Transverse colon (tissue), 4 donors: ENCODE measurements at places on chromosomes 7 and 10.

GRCh38 chr10:116134322-116134721 lies 138.7 kb downstream of the GFRA1 start:
- no peak overlapping the region for H3K4me3 ChIP-seq
- H3K4me1 ChIP-seq: no peaks in the 10 kb centered on the region
- H3K27me3 ChIP-seq: no peaks in the 10 kb centered on the region
- no peaks in the 10 kb centered on the region for H3K36me3 ChIP-seq

DNA sequence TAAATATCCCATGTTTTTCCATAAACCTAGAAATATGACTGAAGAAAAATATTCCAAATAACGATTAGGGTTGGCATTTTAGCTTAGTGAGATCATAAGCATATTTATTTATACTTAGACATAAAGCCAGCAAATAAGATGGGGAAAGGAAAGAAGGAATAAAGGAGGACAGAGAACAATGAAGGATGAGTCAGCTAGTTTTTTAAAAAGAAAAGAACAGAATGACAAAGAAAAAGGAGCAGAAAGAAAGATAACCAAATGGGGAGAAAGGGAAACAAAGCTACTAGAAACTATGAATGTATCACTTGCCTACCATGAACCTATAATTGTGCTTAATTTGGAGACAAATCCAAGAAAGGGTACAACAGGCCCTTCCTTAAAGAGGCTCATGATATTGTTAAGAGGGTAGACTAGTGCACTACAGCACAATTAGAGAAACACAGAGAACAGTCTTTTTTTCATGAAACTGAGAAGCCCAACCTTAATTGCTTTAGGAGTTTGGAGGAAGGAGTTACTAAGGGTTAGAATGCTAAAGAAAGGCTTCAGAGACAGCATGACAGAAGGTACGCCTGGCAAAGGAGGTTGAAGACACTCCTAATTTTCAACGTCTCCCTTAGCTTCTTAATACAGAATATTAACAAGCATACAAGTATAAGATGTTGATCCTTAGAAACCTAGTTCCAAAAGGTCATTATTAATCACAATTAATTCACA lies 23.9 kb downstream of the HERPUD2 start:
- no peaks in the 10 kb centered on the region for H3K27me3 ChIP-seq
- no peak for DNase-seq
- no peak overlapping the region for H3K4me3 ChIP-seq
- no peaks in the 10 kb centered on the region for H3K4me1 ChIP-seq

- no peak for DNase-seq
- no peak overlapping the region for H3K27ac ChIP-seq
- H3K4me1 ChIP-seq: no peaks in the 10 kb centered on the region
- H3K4me3 ChIP-seq: no peak overlapping the region
- H3K36me3 ChIP-seq: no peaks in the 10 kb centered on the region
- no peaks in the 10 kb centered on the region for H3K27me3 ChIP-seq
Measured at GRCh38 chr7:40371806-40372440, 237.1 kb downstream of the SUGCT start.

GRCh38 chr7:132677918-132678317 lies 101.6 kb upstream of the PLXNA4 start:
- no peaks in the 10 kb centered on the region for H3K36me3 ChIP-seq
- H3K4me1 ChIP-seq: no peaks in the 10 kb centered on the region
- no peak overlapping the region for H3K4me3 ChIP-seq

GRCh38 chr7:70455925-70456324 lies 676.0 kb upstream of the GALNT17 start:
- DNase-seq: no peak
- no peak overlapping the region for H3K27ac ChIP-seq
- no peak overlapping the region for H3K4me3 ChIP-seq
- no peaks in the 10 kb centered on the region for H3K4me1 ChIP-seq
- H3K36me3 ChIP-seq: no peaks in the 10 kb centered on the region

DNA sequence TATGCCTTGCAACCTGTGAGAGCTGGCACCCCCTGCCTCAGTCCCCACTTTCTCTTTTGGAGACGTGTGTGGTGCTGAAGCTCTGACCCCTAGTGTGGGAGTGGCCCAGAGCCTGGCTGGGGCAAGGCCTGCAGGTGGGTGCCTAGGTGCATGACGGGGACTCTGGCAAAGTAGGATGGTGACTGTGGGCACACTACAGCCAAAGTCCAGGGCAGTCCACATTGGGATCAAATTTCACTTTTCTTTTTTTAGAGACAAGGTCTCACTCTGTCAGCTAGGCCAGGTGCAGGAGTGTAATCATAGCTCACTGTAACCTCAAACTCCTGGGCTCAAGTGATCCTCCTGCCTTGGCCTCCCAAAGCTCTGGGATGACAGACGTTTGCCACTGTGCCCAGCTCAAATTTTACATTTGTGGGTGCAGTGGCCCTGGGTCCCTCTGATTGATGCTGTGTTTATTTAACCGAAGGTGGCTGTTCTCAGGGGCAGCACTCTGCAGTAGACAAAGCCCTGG lies 52.3 kb downstream of the NEURL1 start:
- H3K36me3 ChIP-seq: no peaks in the 10 kb centered on the region
- peaks cover 41% of the 10 kb centered on the region for H3K4me1 ChIP-seq
- peak overlapping the region; percentile 36 for H3K27ac ChIP-seq
- H3K27me3 ChIP-seq: no peaks in the 10 kb centered on the region

- peaks cover 8% of the 10 kb centered on the region for H3K27me3 ChIP-seq
- no peaks in the 10 kb centered on the region for H3K4me1 ChIP-seq
- no peaks in the 10 kb centered on the region for H3K36me3 ChIP-seq
Measured at GRCh38 chr10:13074563-13075451, 25.2 kb upstream of the OPTN start.

- no peak overlapping the region for H3K4me3 ChIP-seq
- no peaks in the 10 kb centered on the region for H3K36me3 ChIP-seq
- no peak overlapping the region for H3K27ac ChIP-seq
Measured at GRCh38 chr7:25031432-25031831, 51.5 kb upstream of the OSBPL3 start.

- peaks cover 35% of the 10 kb centered on the region for H3K4me1 ChIP-seq
- no peak overlapping the region for H3K27ac ChIP-seq
- H3K27me3 ChIP-seq: peaks cover 99% of the 10 kb centered on the region
- H3K4me3 ChIP-seq: no peak overlapping the region
- DNase-seq: no peak
Measured at GRCh38 chr10:117132751-117133231, 5.3 kb downstream of the VAX1 start.

DNA sequence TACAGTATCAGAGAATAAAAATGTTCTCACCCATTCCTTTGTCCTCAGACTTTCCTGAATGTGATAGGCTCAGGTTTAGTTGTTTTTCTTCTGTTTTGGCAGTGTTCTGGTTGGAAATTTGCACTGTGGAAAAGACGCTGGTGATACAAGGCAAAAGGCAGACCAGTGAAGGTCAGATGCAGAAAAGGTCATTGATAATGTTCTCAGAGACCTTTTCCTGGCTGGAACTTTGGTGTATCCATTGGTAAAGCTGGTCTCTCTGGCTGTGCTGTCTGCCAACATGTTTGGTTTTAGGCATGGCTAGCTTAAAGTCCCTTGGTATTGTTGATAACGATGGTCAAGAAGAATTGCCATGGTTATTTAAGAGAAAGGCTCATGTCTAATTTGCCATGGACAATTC lies 11.5 kb downstream of the ARID5B start:
- H3K27ac ChIP-seq: no peak overlapping the region
- H3K27me3 ChIP-seq: no peaks in the 10 kb centered on the region
- H3K4me1 ChIP-seq: peaks cover 15% of the 10 kb centered on the region
- H3K4me3 ChIP-seq: no peak overlapping the region

DNA sequence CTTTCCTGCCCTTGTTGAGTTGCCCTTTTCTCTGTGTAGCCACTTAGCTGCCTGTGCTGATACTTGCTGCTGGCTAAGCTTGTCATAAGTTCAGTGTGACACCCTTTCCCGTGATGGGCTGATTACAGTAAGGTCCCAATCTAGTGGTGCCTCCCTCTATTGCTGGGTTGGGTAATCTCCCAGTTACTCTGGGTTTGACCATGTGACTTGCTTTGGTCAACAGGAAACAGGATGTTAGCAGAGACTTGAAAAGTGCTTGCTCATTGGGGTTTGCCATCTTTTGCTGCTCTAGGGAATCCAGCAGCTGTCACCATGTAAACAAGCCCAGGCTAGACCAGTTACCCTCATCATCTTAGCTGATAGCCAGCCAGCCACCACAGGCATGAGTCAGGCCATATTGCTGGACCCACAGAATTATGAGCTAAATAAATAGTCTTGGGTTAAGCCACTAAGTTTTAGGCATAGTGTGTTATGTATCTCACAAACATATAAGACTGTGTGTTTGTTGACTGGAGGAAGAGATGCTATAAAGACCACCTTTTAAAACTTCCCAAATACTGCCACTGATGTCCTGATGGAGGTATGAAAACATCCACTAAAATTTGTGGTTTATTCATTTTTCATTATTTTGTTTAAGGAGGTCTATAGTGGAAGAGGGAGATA lies 4.0 kb upstream of the LEP start:
- no peak for DNase-seq
- H3K4me1 ChIP-seq: no peaks in the 10 kb centered on the region
- H3K4me3 ChIP-seq: no peak overlapping the region
- no peak overlapping the region for H3K27ac ChIP-seq
- H3K27me3 ChIP-seq: peaks cover 21% of the 10 kb centered on the region
- no peaks in the 10 kb centered on the region for H3K36me3 ChIP-seq

- no peak overlapping the region for H3K27ac ChIP-seq
- H3K36me3 ChIP-seq: no peaks in the 10 kb centered on the region
- no peak overlapping the region for H3K4me3 ChIP-seq
- DNase-seq: no peak
- H3K4me1 ChIP-seq: peaks cover 3% of the 10 kb centered on the region
Measured at GRCh38 chr10:30747633-30748032, 118.1 kb upstream of the LYZL2 start.

DNA sequence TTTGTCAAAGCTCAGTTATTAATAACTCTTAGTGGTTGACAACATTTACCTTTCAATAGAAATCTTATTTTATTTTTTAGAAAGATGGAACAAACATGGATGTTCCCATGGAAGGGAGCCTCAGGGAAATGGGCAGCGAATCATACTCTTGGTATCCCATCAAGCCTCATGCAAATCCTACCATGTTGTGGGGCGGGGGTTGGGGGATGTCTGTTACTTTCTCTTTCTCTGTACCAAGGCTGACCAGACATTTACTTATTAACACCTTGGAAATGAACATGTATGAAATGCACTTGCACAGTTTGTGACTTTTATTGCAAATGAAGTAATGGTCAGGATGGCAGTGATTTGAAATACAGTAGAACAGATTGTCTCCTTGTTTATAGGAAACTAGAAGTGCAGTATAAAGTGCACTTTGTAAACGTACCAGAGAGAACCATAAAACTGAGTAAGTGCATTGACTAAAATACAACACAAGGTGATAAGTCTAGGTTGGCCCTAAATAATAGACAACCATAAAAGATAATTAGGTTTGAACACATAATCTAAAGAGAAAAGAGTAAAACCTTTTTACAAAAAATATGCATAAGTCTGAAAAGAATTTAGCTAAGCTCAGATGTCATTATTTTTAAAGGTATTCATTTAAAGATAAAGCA lies 32.4 kb downstream of the SEMA3D start:
- H3K36me3 ChIP-seq: no peaks in the 10 kb centered on the region
- H3K27me3 ChIP-seq: no peaks in the 10 kb centered on the region
- H3K4me1 ChIP-seq: no peaks in the 10 kb centered on the region

DNA sequence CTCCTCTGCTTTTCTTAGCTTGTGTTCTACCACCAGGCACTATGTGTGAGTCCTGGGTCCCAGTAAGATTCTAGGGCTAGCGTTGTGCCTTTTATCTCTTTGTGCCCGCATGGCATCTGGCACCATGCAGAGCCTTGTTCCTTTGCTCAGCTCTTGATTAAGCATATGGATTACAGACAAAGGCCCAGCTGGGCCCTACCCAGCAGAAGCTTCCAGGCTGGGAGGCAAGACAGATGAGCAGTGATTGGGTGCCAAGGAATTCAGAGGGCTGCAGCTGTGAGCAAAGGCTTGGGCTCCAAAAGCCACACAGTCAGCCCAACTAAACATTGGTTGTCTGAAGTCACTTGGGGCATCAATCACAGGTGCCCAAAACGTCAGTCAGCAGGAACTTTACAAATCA lies 2.0 kb downstream of the ACSM6 start:
- no peak overlapping the region for H3K27ac ChIP-seq
- no peak overlapping the region for H3K4me3 ChIP-seq
- H3K4me1 ChIP-seq: no peaks in the 10 kb centered on the region
- no peaks in the 10 kb centered on the region for H3K27me3 ChIP-seq
- H3K36me3 ChIP-seq: no peaks in the 10 kb centered on the region

DNA sequence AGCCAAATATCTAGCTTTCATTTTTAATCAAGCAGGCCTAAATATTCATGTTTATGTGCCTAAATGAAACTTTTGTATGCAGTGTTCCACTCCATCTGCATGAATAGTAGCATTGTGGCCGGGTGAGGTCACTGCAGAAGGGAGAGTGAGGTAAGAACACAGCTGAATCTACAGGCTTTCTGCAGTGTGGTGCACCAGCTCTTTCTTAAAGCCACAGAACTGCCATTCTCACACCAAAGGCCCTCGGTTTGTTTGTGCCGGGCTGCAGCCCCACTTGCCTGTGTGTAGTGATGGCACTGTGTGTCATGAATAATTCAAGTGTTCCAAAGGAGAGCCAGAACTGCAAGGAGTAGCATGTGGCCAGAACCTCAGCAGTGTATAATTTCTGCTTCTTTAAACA lies 204.1 kb downstream of the TRIL start:
- H3K4me3 ChIP-seq: no peak overlapping the region
- H3K4me1 ChIP-seq: no peaks in the 10 kb centered on the region
- H3K27me3 ChIP-seq: no peaks in the 10 kb centered on the region
- H3K27ac ChIP-seq: no peak overlapping the region
- H3K36me3 ChIP-seq: no peaks in the 10 kb centered on the region

- no peaks in the 10 kb centered on the region for H3K27me3 ChIP-seq
- H3K27ac ChIP-seq: no peak overlapping the region
- H3K4me1 ChIP-seq: no peaks in the 10 kb centered on the region
- no peaks in the 10 kb centered on the region for H3K36me3 ChIP-seq
Measured at GRCh38 chr10:117684672-117685211, 142.2 kb downstream of the EMX2 start.

GRCh38 chr10:119358152-119358512 lies 150.8 kb downstream of the GRK5 start:
- DNase-seq: no peak
- H3K27me3 ChIP-seq: no peaks in the 10 kb centered on the region
- no peaks in the 10 kb centered on the region for H3K36me3 ChIP-seq
- no peak overlapping the region for H3K4me3 ChIP-seq
- peaks cover 3% of the 10 kb centered on the region for H3K4me1 ChIP-seq
